ENCODE measurements at places on chromosomes 16 and 17.

DNA sequence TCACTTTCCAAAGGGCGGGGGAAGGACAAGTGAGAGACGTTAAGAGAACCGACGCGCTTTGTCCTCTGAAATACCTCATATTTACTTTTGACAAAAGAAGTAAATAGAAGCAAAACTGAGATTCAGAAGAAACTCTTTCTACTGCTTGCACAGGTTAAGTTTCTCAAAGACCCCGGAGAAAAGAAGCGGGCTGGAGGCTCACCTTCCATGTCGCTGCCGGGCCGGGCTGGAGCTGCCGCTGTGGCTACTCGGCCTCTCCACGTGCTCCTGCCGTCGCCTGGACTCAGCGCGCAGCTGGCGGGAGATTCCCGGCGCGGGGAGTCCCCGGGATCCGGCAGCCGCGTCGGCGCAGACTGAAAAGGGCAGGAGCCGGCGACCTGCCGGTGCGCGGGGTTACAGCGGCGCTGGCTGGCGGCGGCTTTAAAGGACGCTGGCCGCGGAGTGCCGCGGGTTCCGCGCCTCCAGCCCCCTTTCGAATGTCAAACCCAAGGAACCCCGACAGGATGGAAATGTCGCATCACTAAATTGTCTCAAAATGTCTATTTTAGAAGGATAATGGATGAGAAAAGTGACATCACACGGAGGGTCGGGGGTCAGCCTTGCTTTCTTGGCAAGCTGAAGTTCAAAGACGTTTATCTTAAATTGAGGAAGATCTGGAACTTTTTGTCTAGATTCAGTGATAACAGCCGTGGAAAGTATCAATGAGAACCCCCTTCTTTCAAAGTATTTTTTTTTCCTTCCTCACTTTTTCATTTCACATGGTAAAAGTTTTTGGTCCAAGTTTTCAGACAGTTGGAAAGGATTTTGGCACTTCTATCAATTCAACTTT, at the start of gene IKZF3:
IKZF3 (minus strand) TSS at position 395 of the 829 bp plus-strand sequence; CDS start at position 209, 186 bp downstream.
- DNase-seq = no peak

DNA sequence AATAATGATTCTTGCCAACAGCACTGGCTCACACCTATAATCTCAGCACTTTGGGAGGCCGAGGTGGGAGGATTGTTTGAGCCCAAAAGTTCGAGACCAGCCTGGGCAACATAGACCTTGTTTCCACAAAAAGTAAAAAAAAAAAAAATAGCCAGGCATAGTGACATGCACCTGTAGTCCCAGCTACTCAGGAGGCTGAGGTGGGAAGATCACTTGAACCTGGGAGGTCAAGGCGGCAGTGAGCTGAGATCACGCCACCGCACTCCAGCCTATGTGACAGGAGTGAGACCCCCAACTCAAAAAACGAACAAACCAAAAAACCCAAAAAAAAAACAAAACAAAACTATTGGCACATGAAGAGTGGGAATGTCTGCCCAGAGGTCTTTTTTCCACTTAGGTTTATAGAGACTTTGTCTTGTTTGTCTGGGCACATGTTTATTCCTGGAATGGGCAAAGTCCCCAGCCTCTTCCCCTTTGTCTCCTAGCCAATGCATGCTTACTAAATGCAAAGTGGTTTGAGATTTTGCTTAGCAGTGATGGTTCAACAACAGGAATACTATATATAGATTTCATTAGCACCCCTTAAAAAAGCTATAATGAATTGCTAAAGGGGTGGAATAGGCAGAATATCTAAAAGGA, 25.9 kb downstream of the NMT1 start:
- no peak for DNase-seq

- no peak for DNase-seq
Measured at GRCh38 chr16:20763461-20764232, at the start of gene ACSM3. Gene ACSM3 (plus strand): TSS chr16:20764014. CDS start chr16:20770035, 6,021 bp downstream.

DNA sequence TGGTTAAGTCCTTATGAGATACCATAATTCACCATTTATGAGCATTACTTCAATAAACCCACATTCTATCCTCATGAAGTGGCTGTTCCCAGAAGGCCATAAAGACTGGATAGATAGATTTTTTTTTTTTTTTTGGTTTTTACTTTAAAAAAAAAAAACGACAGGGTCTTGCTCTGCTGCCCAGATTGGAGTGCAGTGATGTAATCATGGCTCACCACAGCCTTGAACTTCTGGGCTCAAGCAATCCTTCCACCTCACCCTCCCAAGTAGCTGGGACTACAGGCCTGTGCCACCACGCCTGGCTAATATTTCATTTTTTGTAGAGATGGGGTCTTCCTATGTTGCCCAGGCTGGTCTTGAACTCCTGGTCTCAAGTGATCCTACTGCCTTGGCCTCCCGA, 102.3 kb downstream of the XYLT1 start:
- DNase-seq = no peak

DNA sequence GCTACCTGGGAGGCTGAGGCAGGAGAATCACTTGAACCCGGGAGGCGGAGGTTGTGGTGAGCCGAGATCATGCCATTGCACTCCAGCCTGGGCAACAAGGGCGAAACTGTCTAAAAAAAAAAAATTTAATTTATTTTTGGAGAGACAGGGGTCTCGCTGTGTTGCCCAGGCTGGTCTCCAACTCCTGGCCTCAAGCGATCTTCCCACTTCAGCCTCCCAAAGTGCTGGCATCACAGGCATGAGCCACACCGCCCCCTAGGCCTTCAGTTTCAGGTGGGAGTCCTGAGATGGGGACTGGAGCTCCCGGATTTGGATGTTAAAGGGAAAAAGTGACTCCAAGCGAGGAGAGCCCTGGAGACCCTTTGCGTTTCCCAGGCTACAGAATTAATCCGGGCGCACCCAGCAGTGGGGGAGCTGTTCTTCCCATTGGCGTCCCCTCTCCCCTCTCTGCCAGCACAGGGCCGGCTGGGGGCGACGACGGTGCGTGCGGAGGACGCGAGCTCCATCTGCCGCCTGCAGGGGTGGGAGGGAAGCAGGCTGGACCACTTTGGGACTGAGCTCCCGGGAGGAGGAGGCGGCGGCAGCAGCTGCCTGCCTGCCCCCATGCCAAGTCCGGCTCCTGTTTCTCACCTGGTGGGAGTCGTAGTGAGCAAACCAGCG, 49.3 kb upstream of the USP7 start:
- DNase-seq = no peak

DNA sequence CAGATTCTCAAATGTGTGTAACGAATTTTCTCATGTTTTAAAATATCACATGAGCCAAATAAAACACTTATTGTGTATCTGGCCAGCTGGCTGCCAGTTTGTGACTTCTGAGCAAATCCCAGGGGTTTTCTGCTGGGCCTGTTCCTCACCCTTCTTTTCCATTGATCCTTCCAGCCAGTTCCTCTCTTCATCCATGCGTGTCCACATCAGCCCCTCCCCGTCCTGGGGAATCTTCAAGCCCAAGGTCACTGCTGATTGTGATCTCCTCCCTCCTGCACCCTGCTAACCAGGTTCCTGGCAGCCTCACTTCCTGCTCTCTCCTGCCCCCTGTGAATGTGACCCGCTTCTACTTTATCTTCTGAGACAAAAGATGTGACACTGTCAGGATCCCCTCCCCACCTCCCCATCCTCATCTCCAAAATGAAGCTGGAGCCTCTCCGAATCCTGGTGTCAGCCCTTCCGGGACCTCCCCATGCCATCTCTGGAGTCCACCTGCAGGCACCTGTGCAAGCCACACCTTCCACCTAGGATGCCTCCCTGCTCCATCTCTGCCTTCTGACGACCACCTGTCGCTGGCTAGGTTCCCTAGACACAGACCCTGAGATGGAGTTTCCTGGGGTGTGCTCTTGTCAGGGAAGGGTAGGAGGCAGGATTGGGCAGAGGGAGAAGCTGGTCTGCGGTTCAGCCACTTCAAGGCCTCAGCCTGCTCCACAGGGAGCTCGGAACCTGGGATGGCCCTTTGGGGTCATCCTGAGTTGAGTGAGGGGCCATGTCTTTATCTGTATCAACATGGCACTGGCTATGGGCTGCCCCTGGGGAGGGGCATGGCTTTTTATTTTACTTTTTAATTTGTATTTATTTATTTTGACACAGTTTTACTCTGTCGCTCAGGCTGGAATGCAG, 205.1 kb downstream of the KATNIP start:
- DNase-seq = no peak

DNA sequence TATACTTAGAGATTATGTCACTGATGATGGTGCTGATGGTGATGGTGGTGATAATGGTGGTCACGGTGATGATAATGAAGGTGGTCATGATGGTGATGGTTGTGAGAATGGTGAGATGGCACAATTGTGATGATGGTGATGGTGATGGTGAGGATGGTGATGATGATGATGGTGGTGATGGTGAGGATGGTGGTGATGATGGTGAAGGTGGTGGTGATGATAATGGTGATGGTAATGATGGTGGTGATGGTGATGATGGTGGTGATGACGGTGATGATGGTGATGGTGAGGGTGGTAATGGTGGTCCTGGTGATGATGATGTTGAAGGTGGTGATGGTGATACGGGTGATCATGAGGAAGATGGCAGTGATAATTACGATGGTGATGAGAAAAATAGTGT, 5.5 kb upstream of the CDT1 start:
- DNase-seq = no peak

DNA sequence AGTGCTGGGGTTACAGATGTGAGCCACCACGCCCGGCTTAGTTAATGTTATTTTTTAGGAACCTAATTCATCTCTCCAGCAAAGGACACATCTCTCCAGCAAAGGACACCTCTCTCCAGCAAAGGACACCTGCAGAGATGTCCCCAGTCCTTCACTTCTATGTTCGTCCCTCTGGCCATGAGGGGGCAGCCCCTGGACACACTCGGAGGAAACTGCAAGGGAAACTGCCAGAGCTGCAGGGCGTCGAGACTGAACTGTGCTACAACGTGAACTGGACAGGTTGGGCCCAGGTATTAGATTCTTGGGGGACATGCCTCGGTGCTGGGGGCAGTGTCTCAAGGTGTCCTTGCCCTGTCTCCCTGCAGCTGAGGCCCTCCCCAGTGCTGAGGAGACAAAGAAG, 4.7 kb downstream of the PFAS start:
- no peak for DNase-seq

DNA sequence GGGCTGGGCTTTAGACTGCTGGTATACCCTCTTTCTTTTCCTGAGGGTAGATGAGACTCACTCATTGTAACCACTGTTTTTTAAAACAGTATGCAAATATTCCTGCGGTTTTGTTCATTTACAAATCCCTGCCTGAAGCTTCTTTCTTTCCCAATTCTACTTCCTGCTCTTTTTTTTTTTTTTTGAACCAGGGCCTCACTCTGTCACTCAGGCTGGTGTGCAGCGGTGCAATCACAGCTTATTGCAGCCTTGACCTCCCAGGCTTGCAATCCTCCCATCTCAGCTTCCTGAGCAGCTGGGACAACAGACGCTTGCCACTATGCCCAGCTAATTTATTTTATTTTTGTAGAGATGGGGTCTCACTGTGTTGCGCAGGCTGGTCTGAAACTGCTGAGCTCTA, 8.0 kb upstream of the SULT1A1 start:
- DNase-seq = peak; percentile 75

GRCh38 chr17:67800495-67800928, 24.8 kb upstream of the BPTF start:
- DNase-seq = peak; percentile 12

Data from NCI-H1048 (cell line).